Pancreas (tissue), 10 donors: ENCODE measurements at places on chromosomes 5 and 9. TPM values are rescaled to one million over a fixed set of nuclear protein-coding genes. Genes with fewer than 3 reads are reported as not detected.

Gene FGF10
- 5.7 TPM for total RNA-seq

- DNase-seq = no peak
These were observed 91.2 kb upstream of the CHD1 start for GRCh38 chr5:99019812-99020697.

- DNase-seq = no peak
These were observed at the start of gene GRM6 for GRCh38 chr5:178994580-178995340. Gene GRM6 (minus strand): TSS chr5:178995320. CDS start chr5:178994944, 376 bp downstream.

DNA sequence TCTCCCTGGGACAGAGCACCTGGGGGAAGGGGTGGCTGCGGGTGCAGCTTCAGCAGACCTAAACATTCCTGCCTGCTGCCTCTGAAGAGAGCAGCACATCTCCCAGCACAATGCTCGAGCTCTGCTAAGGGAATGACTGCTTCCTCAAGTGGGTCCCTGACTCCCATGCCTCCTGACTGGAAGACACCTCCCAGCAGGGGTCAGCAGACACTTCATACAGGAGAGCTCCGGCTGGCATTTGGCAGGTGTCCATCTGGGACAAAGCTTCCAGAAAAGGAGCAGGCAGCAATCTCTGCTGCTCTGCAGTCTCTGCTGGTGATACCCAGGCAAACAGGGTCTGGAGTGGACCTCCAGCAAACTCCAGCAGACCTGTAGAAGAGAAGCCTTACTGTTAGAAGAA is 77.2 kb downstream of the SLCO6A1 start:
- no peak for DNase-seq

Gene NEUROG1
- total RNA-seq = not detected

GRCh38 chr5:74336297-74336696 is 304.2 kb downstream of the ENC1 start:
- no peak for DNase-seq

DNA sequence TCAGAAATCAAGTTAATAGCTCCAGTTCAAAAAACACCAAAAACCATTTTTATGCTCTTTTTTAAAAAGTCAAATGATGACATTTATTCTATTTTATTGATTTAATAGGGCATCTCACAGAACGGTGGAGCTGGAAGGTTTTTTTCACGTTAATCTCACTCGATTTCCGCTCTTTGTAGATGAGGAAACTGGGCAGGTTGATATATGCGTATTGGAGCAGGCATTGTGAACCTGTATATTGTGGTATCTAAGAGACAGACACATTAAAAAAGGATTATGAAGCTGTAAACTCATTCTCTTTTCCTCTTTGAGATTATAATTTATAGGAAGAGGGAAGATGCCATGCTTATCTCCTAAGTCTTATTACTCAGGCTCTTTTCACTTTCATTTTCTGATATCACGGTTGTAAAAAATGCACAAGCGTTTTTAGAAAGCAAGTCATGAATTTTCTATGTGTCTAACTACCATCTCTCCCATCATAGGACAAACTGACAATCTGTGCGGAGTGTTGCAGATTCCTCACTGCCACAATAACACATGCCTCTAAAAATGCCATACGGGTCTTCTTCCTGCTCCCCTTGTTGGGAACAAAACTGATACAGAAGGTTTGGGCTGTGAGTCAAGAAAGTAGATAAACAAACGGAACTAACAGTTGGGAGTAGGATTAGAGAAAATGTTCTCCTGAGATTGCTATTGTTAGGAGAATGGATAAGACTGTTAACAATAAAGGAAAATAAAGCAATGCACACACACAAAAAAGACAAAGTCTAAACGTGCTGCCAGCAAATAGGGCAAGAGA is 1997.7 kb downstream of the MAT2B start:
- no peak for DNase-seq

Gene MSMP
- total RNA-seq = 0.67 TPM

DNA sequence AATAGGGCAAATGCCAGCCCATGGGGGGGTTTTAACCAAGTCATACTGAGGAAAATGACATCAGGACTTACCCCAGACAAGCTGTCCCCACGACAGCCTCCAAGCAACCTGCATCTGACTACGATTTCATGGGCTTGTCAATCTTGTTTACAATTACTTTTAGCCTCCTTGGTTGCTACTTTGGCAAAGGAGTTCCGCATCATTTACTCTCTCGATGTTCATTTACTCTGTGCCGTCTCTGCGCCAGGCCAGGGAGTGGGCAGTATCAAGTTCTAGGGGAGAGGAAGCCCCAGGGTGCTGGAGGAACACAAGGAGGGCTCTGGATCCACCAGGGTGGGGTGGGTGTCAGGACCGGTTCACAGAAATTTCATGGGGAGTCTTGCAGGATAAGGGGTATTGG is 23.9 kb downstream of the PTPN3 start:
- no peak for DNase-seq
